ENCODE measurements at places on chromosomes 1 and 21.

- no peak for DNase-seq
Observed at GRCh38 chr1:162631546-162632191, 595 bp upstream of the DDR2 start.

DNA sequence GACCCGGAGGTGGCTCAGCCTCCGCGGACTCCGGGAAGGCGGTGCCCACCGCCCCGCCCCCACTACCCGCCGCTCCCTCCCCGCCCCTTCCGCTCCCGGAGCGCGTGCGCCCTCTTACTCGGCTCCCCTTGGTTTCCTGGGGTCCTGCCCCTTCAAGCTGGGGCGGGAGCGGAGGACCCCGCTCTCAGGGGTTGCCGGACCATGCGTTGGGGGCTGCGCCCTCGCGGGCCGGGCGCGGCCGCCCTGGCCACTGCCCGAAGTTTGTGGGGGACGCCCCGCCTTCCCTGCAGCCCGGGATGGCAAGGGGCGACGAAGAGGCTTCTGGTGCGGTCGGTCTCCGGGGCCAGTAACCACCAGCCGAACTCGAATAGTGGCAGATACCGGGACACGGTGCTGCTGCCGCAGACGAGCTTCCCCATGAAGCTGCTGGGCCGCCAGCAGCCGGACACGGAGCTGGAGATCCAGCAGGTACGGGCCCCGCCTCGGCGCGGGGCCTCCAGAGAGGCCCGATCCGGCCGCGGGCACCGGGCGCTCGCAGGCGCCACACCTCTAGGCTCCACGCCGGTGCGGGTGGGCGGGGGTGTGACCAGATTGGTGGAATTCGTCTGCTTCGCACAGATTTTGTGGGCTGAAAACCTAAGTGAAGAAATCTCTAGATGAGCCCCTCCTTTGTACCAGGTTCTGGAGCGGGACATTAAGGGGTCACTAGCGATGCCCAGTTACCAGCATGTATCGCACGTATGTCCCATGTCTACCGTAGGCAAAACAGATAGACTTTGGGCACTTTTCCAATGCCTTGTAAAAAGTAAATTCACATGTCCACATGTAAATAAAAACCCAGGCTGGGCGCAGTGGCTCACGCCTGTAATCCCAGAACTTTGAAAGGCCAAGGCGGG, at the start of gene IARS2:
Gene IARS2, plus strand, starts transcription at position 117 of the 896 bp plus-strand sequence. Its CDS starts 85 bp downstream, at position 202.
- DNase-seq: peak; percentile 71

DNA sequence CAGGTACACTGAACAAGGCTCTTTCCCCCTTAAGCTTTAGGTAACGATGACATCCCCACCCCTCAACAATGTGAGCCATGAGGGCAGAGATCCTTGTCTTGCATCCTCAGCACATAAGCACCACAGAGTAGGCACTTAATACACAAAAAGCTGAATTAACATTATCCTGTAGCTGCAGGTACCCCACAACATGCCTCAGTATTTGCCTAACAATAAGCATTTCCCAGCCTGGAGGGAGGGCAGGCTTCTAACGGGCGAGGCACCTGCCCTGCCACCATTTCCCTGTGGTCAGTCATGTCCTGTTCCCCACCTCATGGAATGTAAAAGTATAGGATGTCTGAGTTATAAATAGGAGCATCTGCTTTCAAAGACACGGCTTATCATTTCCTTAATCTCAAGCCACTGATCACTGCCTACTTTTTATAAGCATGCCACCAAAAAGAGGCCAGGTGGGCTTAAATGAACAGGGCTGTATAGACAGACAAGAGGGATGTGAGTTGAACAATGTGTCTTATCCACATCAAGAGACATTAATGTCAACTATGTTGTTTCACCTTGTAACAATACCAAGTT, 3.4 kb downstream of the CAPZB start:
- no peak for DNase-seq

DNA sequence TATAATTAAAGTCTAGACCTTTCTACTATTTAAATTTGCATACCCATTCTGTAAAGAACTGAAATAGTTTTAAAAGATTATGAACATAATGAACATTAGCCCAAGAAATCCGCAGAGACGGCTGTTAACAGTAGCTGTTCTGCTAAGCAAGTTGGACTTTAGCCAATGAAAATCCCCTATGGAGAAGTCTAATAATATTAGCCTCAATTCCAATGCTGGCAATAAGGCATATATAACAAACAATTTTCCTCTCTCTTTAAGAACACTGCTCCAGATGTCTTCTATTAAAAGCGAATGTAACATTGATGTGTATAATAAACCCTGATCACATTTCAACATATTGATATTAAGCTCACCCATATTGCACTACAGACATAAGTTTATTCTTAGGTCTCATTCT, 221.3 kb upstream of the KCTD3 start:
- DNase-seq: no peak

GRCh38 chr1:48772211-48772610, 4.5 kb downstream of the BEND5 start:
- DNase-seq: no peak

- DNase-seq: peak; percentile 12
Observed at GRCh38 chr1:225424562-225425200, 3.2 kb downstream of the LBR start.

GRCh38 chr1:1240822-1241587, 5.5 kb downstream of the C1QTNF12 start:
- DNase-seq: no peak

GRCh38 chr1:30904191-30904961, 4.2 kb downstream of the SDC3 start:
- DNase-seq: no peak

GRCh38 chr1:182889997-182890396, 50.9 kb downstream of the DHX9 start:
- DNase-seq: no peak

DNA sequence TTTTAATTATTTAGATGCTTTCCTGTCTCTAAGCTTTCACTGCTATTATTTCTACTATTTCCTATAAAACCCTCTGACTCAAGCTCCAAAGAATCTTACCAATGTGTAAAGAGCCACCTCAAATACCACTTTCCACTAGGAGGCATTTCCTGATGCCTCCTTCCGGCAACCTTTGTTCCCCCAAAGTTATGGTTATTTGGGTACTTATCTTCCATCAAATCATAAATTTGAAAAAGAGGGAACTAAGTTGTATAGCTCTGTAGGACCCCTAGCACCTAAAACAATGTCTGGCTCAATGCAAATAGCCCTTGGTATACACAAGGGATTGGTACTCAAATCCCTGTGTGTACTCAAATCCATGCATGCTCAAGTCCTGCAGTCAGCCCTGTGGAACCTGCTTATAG, 79.6 kb downstream of the NME7 start:
- DNase-seq: peak; percentile 51

DNA sequence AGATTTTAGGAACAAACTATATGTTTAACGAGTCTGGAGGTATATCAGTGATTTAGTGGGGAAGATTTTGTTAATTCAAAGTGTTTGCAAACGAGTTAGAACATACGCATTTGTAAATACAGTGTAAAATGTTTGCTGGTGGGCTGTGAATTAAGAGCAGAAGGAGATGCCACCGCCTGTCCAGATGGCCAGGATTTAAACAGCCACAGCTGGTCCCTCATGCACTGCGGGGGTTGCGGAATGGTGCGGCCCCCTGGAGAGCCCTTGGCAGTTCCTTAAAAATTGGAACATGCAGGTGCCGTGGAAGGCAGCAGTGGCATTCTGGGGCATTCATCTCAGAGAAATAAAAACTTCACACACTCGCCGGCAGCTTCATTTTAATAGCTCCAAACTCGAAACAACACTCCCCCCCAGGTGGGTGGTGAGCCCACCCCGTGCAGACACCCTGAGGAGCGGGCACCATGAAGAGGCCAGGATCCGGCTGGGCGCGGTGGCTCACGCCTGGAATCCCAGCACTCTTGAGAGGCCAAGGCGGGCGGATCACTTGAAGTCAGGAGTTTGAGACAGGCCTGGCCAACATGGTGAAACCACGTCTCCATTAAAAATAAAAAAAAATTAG, 3.5 kb upstream of the C1orf159 start:
- no peak for DNase-seq

DNA sequence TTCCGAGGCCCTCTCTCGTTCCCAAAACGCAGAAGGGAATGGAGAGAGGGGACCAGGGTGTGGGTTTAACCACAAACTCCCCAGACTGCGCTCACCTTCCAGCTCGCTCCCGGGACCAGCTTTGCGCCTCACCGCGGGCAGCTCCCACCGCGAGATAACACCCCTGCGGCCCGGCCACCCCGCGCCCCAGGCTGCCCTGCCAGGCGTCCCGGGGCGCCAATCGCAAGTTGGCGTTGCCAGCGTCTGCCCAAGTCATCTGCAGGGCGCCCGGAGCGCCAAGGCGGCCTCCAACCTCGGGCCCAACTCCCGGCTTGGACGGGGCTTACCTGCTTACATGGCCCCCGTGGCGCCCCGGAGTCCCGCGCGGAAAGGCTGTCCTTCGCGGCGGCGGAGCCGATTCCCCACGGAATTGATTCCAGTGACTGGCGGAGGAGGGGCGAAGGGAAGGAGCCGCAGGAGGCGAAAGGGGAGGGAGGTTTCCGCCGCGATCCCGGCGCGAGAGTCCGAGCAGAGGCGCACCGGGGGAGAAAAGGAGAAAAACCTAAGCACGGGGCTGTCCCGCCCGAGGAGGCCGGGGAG, 456 bp downstream of the PTPN14 start:
- peak; percentile 33 for DNase-seq

DNA sequence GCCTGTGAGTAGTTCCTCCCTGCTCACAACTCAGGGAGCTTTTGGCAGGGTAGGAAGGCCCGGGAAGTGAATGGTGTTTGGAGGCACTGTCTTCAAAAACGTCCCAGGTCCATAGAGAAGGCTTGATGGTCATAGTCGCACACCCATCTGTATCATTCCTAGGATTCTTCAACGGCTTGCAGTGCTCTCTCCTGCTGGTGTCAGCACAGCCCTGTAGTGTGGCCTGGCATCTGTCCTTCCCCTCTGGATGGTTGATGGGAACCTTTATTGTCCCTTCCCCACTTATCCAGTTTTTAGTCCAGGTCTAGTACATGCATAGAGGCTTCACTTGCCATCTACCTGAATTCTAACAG, 142.8 kb upstream of the HOOK1 start:
- no peak for DNase-seq

- DNase-seq: peak; percentile 42
Observed at GRCh38 chr1:84298684-84299535, 2.6 kb upstream of the SAMD13 start.

DNA sequence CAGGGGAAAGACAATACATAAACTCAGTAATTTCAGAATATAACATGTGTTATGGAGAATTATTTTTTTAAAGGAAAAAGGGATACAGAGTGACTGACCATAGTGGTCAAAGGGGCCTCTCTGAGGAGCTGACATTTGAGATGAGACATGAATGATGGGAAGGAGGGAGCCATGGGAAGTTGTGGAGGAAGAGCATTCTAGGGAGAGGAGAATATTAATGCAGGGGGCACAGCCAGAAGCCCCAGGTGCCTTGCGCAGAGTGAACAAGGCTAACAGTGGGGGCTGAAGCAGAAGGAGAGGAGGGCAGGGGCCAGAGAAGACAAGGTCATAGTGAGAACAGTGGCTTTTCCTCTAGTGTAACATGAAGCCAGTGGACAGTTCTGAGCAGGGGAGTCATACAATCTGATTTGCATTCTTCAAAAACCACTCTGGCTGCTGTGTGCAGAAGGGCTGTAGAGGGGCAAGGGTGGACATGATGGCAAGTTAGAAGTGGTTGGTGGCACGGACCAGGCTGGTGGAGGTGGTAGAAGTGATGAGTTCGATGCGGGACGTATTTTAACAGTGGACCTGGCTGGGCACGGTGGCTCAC, 28.2 kb upstream of the IFNLR1 start:
- DNase-seq: no peak

- no peak for DNase-seq
Observed at GRCh38 chr21:34989337-34990151, 59.6 kb downstream of the RUNX1 start.

- no peak for DNase-seq
Observed at GRCh38 chr1:227335242-227336020, 17.1 kb upstream of the CDC42BPA start.

- no peak for DNase-seq
Observed at GRCh38 chr1:145956781-145957442, 905 bp downstream of the LIX1L start.

DNA sequence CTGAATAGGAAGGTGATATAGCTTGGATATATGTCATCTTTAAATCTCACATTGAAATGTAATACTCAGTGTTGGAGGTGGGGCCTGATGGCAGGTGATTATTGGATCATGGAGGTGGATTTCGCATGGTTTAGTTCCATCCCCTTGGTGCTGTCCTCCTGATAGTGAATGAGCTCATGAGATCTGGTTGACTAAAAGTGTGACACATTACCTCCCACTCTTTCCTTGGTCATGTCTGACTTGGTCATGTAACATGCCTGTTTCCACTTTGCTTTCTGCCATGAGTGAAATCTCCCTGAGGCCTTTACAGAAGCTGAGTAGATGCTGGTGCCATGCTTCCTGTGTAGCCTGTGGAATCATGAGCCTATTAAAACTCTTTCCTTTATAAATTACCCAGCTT, 664.5 kb upstream of the NR5A2 start:
- DNase-seq: no peak

DNA sequence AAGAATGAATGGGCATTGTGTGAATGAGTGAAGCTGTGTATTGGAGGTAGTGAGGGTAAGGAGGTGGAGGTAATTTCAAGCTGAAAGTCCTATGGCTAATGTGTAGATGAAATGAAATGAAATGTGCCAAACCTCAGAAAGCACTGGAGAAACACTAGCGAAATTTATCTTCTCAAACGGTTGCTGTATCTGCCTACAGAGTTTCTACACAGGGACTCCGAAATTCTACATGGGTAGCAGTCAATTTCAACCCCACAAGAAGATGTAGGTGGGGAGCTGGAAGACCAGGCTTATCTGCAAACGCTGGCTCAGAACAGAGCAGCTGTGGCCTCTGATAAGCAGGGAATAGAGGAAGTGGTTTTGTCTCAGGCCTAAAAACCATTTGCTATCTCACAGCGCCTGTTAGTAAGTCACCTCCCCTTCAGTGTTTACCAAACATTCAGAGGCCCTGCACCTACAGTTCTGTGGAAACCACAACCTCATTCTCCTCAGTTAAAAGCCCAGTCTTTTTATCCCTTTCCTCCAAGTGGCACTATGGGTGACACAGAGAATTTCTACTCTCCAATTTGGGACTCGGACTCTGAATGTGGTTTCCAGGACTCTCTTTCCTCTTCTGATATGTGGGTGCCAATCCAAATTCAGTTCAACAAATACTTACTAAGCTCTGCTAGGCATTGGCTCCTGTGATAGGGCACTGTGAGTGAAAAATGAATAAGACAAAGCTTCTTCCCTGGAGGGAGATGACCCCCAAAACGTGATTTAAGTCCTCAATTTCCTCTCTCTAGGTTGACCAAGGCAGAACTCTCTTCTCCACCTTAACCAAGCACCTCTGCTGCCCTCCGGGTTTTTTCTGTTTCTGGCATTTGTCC, 17.2 kb upstream of the SLAMF6 start:
- no peak for DNase-seq
